ENCODE measurements at places on chromosomes 12 and 14.

- no peak for DNase-seq
Observed at GRCh38 chr14:22419620-22420019, 169.4 kb downstream of the DAD1 start.

GRCh38 chr12:102417055-102417454 lies 63.3 kb downstream of the IGF1 start:
- no peak for DNase-seq

- no peak for DNase-seq
Observed at GRCh38 chr14:39015360-39015961, 87.6 kb downstream of the SEC23A start.

DNA sequence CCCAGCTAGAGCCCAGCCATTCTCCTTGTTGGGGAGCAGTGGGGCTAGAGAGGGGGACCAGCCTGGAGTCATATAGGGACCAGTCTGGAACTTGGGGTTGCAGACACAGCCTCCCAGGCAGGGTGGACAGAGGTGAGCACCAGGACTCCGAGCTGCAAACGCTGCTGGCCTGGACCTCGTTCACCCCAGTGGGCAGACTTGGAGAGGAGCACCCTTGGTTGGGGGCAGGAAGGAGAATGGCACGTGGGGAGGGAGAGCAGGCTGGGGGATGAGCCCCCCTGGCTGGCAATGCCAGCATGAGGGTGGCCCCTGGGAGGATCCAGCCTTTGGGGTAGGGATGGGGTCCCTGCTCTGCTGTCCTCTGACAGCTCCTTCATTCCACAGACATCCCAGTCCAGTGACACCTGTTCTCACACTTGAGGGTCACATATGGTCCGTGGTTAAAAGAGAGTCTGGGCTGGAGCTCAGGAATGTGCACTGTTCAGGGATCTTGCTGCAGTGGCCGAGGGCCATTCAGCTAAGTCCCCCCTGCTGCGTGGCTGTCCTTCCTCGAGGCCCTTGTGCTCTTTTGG lies 2.8 kb downstream of the LBHD2 start:
- no peak for DNase-seq

GRCh38 chr14:21527318-21527679 lies 1.2 kb upstream of the SALL2 start:
- DNase-seq: no peak

DNA sequence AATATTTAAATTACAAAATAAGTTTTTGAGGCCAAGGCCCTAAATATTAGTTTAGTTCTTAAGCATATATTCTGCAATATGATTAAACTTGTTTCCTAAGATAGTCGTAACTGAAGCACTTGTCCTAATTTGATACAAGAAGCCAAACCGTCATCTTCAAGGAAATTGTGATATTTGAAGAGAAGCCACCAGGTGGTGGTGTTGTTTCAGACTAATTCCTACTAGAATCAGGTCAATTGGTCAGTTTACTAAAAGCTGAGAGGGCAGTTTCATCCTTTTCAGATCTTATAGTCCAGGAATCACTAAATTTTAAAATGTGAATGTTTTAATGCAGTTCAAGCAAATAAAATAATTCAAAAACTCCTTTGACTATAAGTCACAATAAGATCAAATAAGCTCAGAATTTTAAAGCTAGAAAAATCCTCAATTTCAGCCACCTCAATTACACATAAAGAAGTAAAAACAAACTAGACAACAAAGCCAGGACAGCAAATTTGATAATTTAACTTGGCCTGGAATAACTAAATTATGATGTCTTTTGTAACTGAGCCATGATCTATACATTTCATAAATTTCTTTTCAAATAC lies 7.1 kb upstream of the ARL1 start:
- no peak for DNase-seq

DNA sequence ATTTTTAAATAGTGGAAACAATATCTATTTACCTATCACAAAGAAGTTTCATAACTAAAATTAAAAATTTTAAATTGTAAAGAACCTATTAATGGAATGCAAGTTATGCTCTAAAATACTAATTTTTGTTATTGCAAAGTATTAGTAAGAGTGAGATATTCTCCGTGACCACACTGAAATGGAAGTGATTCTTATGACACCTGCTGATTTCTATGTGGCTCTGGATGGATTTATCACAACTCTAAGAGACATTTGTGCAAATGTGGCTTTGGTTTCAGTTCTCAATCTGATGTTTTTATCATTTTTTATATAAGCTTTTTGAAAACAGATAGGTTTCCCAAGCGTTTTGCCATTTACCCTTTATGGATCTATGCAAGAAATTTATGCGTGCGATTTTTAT lies 497.8 kb downstream of the NAV3 start:
- DNase-seq: no peak

GRCh38 chr12:97936165-97936564 lies 473.6 kb downstream of the RMST start:
- DNase-seq: no peak

GRCh38 chr12:58184212-58184611 lies 242.8 kb downstream of the ATP23 start:
- DNase-seq: no peak

DNA sequence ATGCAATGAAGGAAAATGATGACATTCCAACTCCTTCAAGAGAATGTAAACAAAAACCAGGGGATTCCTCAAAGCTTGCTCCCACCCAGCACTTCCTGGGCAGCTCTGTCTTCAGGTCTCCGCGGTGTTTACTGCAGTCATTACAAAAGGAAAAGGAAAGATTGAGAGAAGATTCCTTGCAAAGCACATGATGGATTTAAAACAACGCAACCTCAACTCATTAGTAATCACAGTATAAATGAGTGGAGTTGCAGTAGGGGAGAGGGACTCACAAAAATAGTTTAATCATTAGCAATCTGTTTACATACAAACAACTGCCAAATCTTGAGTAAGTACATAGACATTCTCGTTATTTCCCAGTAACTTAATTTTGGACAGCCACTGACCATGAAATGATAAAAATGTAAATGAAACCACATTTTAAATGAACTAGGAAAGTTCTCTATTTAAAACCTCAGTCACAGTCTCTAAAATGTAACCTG lies 49.7 kb upstream of the OVCH1 start:
- no peak for DNase-seq

GRCh38 chr12:107884769-107885694 lies 110.5 kb downstream of the ASCL4 start:
- no peak for DNase-seq

- no peak for DNase-seq
Observed at GRCh38 chr14:63956326-63956725, 103.5 kb downstream of the SYNE2 start.

DNA sequence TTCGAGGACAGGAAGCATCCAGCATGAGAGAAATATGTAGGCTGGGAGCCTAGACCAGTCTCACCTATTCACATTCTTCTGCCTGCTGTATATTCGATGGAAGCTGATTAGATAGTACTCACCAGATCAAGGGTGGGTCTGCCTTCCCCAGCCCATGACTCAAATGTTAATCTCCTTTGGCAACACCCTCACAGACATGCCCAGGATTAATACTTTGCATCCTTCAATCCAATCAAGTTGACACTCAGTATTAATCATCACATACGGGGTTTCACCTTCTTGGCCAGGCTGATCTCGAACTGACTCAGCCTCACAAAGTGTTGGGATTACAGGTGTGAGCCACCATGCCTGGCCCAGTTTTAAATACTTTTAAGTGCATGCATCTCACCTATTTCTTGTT lies 30.5 kb upstream of the SLC10A1 start:
- DNase-seq: no peak

DNA sequence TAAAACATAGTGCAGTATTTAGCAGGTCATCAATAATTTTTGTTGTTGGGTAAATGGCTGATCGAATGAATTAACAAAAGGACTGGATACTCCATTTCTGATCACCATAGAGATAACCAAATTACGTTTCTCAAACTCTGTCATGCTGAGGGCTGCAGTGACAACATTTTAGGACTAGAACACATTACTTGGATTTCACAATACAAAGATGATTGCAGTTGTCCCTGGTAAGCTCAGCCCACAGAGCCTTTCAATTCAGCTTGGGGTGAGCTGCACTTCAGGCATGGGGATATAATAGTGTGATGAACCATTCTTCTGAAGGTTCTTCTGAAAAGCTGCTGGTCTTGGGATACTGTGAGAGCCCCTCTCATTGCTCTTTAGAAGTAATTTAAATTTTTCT lies 74.3 kb downstream of the FAR2 start:
- DNase-seq: no peak

DNA sequence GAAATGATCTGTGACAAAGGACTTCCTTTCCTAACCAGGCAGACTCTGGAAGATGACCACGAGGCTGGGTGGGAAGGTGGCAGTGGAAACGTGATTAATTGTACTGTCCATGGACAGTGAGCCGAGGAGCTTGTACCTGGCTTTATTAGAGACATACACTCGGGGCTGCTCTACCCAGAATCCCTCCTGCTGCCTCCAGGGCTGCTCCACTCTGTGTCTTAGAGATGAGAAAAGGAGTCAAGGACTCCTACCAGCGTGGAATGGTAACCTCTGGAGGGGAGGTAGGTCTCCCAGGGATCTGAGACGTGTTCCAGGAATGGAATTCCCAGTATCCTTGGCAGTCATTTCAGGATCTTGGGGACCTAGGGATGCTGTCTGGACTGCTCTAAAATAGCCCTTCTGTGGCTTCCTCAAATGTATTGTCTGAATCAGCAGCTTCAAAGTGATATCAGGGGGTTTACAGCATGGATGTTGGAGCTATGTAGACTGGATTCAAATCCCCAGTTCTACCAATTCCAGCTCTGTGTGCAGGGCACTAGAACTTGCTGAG lies 237.8 kb downstream of the CACNA1C start:
- no peak for DNase-seq

DNA sequence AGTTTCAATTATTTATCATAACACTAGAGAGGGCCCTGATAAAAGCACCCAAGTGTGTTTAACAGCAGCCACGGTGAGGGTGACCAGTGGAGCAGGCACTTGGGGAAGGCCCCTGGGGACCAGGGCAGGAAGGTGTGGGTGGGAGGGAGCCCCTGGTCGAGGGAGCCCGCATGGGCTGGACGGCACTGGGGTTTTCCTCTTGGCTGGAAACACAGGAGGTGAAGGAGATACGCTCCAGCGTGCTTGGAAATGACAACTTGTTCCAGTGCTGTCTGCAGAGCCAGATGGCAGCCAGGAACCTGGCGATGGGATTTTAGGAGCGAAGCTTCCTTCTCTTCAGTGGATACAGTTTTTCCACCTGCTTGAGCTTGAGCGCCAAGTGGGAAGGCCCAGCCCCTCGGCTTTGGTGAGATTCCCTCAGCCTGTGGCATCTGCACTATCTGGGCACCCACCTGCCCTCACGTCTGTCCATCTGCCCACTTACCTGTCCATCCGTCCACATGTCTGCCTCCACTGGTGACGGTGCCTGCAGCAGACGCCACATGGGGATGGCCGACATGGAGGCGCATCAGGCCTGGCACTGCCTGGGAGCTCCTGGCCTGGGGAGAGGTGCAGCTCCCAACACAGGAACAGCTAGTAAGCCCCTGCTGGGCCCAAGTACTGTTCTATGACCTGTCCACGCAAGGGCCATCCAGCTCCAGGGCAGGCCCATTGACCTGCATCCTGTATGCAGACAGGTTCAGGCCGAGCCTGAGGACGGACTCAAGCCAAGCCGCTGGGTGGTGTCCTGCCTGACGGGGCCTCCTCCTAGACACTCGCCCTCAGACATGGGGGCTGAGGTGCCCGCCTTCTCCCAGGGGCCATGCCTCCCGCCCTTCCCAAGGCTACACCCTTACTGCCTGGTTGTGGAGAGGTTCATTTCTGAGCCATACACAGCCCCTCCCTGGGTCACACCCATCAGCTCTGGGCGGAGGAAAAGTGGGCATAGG lies 192.2 kb upstream of the C14orf180 start:
- DNase-seq: no peak

DNA sequence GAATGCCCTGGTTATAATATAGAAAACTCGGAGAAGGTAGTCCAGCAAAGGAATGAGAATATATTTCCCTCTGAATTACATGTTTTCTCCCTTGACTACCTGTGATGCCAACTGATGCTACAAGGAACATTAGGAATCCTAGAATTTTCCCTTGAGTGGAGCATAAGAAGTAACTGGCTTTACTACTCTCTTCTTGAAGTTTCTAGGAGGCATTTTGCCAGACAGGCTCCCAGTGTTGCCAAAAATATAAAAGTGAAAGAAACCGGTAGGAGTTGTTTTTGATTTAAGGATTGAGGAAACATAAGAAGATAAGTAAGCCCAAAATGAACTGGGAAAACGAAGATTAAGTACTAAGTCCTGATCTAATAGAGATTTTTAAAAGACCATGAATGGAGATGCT lies 693.4 kb downstream of the NOVA1 start:
- no peak for DNase-seq

- DNase-seq: no peak
Observed at GRCh38 chr14:74549588-74549987, 56.0 kb downstream of the ISCA2 start.

- DNase-seq: no peak
Observed at GRCh38 chr12:69720750-69721149, 17.9 kb upstream of the RAB3IP start.

DNA sequence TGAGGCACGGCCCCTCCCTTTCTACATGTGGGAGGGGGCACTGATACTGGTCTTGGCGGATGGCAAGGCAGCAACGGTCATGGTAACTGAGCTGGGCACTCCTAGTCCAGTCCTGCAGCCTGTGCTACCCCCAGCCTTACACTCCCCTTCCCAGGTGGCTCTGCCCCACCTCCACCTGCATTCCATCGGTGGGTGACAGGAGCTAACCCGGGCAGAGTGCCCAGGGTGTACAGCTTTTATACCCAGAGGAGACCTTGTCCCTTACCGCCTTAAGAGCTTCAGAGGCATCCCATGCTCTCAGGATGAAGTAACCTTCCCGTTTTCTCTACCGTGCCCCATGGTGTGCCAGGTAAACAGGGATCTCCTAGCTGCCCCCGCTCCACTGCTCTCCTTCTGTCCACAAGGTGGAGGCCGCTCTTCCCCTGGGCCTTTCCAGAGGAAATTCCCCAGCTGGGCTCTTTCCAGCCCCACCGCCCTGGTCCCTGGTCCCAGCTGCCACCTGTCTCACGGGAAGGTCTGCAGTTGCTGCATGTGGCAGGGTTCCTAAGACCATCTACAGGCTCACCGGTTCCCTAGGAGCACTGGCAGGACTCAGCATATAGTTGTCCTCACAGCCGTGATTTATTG lies 20.5 kb downstream of the BRI3BP start:
- no peak for DNase-seq

DNA sequence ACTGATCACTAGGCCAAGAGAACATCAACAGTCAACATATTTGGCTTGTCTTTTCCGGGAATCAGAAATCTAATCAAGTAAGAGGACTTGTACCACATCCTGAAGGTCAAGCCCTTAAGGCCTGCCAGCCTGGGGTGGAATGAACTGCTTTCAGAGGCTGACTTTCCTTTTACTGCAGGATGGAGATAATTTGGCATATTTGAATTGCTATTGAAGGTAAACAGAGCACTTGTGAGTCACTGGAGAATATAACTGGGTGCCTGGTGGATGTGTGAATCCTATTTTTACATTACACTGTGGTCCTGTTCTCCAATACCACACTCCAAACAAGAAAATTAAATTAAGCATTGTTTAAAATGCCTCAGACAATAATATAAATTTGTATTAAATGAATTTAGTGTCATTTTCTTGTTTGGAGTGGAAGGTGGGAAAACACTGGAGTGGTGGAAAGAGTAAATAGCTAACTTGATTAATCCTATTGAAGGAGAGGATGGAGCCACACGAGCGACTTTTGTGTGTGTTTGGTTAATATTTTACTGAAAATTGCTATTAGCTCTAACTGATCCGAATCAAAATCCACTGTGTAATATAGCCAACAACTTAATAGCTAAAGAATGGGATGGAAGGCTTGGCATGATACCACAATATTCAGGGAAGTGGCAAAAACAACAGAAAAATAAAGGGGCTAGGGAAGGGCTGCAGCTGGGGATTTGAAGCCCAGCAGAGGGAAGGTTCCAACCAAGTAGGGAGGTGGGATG lies 89.4 kb downstream of the OTX2 start:
- DNase-seq: no peak

- DNase-seq: no peak
Observed at GRCh38 chr14:100674428-100674827, 52.3 kb upstream of the DLK1 start.
